Activated CD4-positive, alpha-beta memory T cell treated with anti-CD3 and anti-CD28 coated beads, Interleukin-2, amount 10 ng/mL, durations not matched to agents 7 days and 5 days (primary cell): ENCODE measurements at places on chromosomes 2 and 18. TPM values are rescaled to one million over a fixed set of nuclear protein-coding genes. Genes with fewer than 3 reads are reported as not detected.

- no peak for DNase-seq
Measured at GRCh38 chr18:39620551-39621168, 2055.1 kb upstream of the CELF4 start.

DNA sequence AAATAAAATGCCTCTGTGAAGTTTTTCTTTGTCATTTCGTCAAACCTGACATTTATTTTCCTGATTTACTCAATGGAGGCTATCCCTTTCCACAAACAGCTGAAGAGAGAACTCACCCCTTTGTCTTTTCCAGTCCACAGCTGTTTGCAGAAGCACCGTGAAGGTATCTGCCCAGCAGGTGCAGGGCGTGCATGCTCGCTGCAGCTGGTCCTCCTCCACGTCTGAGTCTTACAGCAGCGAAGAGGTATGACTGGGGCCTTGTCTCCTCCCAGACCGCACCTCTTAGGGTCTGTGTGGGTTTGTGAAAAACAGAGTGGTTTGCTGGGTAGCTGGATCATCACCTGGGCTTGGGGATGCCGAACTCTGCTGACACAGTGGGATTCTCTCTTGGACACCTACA lies 9.7 kb downstream of the SPP2 start:
- no peak for DNase-seq

GRCh38 chr2:145596416-145596815 lies 1076.5 kb upstream of the ZEB2 start:
- DNase-seq, result no peak

GRCh38 chr2:187003611-187004010 lies 154.6 kb upstream of the ZSWIM2 start:
- DNase-seq, result no peak

Gene SLC66A2
- 32.0 TPM for total RNA-seq
